Mesenchymal stem cell (in vitro differentiated cells and primary cell): ENCODE measurements at places on chromosomes 6 and 20.

GRCh38 chr6:90573624-90574023 is 13.2 kb downstream of the MAP3K7 start:
- H3K4me1 ChIP-seq = no peaks in the 10 kb centered on the region
- no peaks in the 10 kb centered on the region for H3K27me3 ChIP-seq
- DNase-seq = no peak
- no peaks in the 10 kb centered on the region for H3K36me3 ChIP-seq
- H3K4me3 ChIP-seq = no peak overlapping the region

- H3K4me1 ChIP-seq = no peaks in the 10 kb centered on the region
- H3K36me3 ChIP-seq = no peaks in the 10 kb centered on the region
- H3K4me3 ChIP-seq = no peak overlapping the region
- H3K27ac ChIP-seq = no peak overlapping the region
- H3K27me3 ChIP-seq = no peaks in the 10 kb centered on the region
Measured at GRCh38 chr20:13953227-13953626, 37.2 kb downstream of the SEL1L2 start.

- no peaks in the 10 kb centered on the region for H3K27me3 ChIP-seq
- no peaks in the 10 kb centered on the region for H3K36me3 ChIP-seq
- no peak for DNase-seq
- H3K4me3 ChIP-seq = peak overlapping the region; percentile 92
- H3K27ac ChIP-seq = peak overlapping the region; percentile 84
- peaks cover 8% of the 10 kb centered on the region for H3K4me1 ChIP-seq
Measured at GRCh38 chr6:157380458-157380778, 572 bp upstream of the ZDHHC14 start.

GRCh38 chr6:7086488-7086887 is 21.3 kb upstream of the RREB1 start:
- no peaks in the 10 kb centered on the region for H3K36me3 ChIP-seq
- H3K27me3 ChIP-seq = no peaks in the 10 kb centered on the region

DNA sequence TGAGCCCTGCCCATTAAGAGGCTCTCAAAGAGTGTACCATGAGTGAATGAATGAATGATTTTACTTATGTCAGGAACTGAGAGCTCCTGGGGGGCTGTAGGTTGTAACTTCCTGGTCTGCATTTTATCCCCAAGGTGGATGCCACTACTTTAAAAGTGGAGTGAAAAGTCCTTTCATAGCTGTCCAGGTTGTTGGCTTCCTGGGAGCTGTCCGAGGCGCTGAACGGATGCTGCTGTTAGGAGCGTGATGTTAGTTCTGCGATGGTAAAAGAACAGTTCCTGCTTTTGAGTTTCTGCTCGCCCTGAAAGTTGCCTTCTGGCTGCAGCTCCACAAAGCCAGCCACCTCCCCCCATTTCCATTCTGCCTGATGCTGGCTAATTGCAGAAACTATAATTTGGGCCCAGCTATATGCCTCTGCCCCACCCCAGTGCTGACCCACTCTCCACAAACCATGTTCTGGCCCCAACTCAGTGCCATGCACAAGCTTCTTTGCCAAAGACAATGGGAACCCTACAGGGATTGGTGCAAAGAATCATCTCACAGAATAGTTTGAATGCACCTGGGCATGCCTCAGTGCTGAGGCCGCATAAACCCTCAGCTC is 330.9 kb upstream of the CDH4 start:
- H3K36me3 ChIP-seq = no peaks in the 10 kb centered on the region
- no peak for DNase-seq
- no peak overlapping the region for H3K4me3 ChIP-seq
- H3K4me1 ChIP-seq = no peaks in the 10 kb centered on the region
- H3K27me3 ChIP-seq = no peaks in the 10 kb centered on the region
- no peak overlapping the region for H3K27ac ChIP-seq

- no peaks in the 10 kb centered on the region for H3K27me3 ChIP-seq
- no peaks in the 10 kb centered on the region for H3K36me3 ChIP-seq
- H3K4me3 ChIP-seq = peak overlapping the region; percentile 71
- peak overlapping the region; percentile 87 for H3K27ac ChIP-seq
- H3K4me1 ChIP-seq = peaks cover 15% of the 10 kb centered on the region
Measured at GRCh38 chr6:163355426-163355991, 59.0 kb upstream of the QKI start.

DNA sequence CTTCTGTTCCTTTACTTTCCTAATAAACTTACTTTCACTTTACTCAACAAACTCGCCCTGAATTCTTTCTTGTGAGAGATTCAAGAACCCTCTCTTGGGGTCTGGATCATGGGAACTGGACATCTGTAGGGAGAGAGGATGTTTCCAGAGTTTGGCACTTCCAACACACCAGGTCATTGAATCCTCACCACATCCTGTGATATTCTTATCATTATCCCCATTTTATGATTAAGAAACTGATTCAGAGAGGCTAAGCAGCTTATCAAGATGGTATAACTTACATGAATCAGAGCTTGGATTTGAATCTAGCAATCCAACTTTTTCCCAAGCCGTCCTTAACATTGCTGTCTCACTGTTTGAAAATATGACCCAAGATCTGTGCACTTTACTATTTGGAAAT is 15.5 kb downstream of the PPIL6 start:
- H3K27me3 ChIP-seq = no peaks in the 10 kb centered on the region
- peak overlapping the region; percentile 38 for H3K4me3 ChIP-seq
- H3K27ac ChIP-seq = no peak overlapping the region
- peaks cover 6% of the 10 kb centered on the region for H3K4me1 ChIP-seq
- no peaks in the 10 kb centered on the region for H3K36me3 ChIP-seq
- DNase-seq = peak; percentile 18

- no peaks in the 10 kb centered on the region for H3K27me3 ChIP-seq
- H3K4me3 ChIP-seq = peak overlapping the region; percentile 88
- DNase-seq = peak; percentile 99
- H3K4me1 ChIP-seq = peaks cover 9% of the 10 kb centered on the region
Measured at GRCh38 chr6:151390276-151390850, 996 bp downstream of the ZBTB2 start.

GRCh38 chr20:37566590-37567330 is 39.1 kb upstream of the BLCAP start:
- peaks cover 7% of the 10 kb centered on the region for H3K4me1 ChIP-seq
- H3K4me3 ChIP-seq = no peak overlapping the region
- no peaks in the 10 kb centered on the region for H3K36me3 ChIP-seq
- H3K27me3 ChIP-seq = peaks cover 72% of the 10 kb centered on the region

- H3K27ac ChIP-seq = no peak overlapping the region
- H3K4me3 ChIP-seq = no peak overlapping the region
- peaks cover 5% of the 10 kb centered on the region for H3K4me1 ChIP-seq
- peaks cover 7% of the 10 kb centered on the region for H3K27me3 ChIP-seq
Measured at GRCh38 chr20:48875914-48876240, 45.6 kb upstream of the ARFGEF2 start.

DNA sequence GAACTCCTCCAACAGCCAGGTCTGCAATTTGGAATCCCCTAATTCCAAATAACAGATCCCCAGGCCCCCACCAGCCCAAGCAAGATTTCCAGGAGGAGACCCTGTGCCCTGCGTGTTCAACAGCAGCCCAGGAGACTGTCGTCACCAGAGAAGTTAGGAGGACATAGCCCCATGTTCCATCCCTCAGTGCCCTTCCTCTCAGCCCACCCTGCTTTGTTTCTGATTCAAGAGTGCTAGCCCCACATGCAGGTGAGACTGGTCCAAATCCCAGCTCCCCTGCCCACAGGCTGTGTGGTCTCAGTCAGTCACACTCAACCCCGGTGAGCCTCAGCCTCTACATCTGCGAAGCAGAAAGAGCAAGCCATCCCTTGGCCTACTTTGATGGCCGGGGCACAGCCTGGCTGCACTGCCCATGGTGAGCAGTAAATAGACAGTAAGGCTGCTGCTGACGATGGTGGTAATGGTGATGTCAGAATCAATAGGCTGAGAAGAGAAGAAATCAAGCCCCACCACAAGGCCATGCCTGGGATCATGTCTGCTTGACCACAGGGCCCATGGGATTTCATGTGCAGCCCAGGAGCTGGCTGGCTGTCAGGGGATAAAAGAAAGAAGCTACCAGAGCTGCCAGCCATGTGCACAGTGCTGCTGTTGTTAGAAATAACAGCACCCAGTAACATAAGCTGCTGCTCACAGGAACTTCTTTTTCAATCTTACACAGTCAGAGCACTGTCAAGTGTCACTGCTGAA is 51.5 kb upstream of the NXT1 start:
- H3K4me3 ChIP-seq = no peak overlapping the region
- H3K27me3 ChIP-seq = peaks cover 4% of the 10 kb centered on the region
- peak; percentile 41 for DNase-seq
- no peak overlapping the region for H3K27ac ChIP-seq

DNA sequence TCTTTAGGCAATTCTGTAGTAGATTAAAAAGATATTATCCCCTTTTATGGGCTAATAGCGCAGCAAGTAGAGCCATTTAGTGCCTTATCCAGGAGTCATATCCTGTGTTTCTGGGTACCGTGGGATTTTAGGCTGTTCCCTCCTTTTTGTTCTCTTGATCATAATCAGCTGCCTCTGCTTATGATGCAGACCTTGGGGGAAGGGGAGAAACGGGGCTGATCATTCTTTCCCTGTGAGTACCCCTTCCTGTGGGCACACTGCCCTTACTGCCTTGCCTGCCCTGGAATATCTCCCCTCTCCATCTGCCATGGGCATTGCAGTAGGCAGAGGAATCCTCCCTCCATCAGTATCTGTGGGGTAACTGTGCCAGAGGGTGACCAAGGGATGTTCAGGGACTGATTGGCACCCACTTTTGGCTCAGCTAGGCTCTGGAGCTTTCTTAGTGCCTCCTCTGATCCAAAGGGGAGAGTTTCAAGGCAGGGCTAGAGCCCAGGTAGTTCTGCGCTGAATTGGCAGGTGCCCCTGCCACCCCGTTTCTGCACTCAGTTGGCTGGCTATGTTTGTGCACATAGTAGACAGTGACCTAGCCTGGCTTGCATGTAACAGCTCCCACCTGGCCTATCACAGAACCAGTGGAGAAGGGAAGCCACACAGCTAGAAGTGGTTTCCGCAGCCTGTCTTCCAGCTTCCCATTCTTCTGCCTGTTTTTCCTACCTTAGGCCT is 103.3 kb downstream of the FIG4 start:
- H3K27ac ChIP-seq = no peak overlapping the region
- H3K27me3 ChIP-seq = no peaks in the 10 kb centered on the region
- H3K4me1 ChIP-seq = peaks cover 5% of the 10 kb centered on the region
- H3K4me3 ChIP-seq = no peak overlapping the region
- DNase-seq = peak; percentile 66

DNA sequence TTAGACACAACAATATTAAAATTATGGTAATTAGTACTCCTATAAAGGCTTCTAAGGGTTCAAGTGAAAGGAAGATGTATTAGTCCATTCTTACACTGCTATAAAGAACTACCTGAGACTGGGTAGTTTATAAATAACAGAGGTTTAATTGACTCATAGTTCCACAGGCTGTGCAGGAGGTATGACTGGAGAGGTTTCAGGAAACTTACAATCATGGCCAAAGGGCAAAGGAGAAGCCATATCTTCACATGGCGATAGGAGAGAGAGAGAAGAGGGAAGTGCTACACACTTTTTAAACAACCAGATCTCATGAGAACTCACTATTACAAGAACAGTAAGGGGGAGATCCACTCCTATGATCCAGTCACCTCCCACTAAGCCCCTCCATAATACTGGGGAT is 52.9 kb downstream of the TINAG start:
- H3K4me1 ChIP-seq = no peaks in the 10 kb centered on the region
- no peak for DNase-seq
- no peak overlapping the region for H3K4me3 ChIP-seq
- no peak overlapping the region for H3K27ac ChIP-seq
- H3K36me3 ChIP-seq = no peaks in the 10 kb centered on the region

- no peak overlapping the region for H3K27ac ChIP-seq
Measured at GRCh38 chr20:46767127-46767761, 57.8 kb downstream of the SLC2A10 start.

DNA sequence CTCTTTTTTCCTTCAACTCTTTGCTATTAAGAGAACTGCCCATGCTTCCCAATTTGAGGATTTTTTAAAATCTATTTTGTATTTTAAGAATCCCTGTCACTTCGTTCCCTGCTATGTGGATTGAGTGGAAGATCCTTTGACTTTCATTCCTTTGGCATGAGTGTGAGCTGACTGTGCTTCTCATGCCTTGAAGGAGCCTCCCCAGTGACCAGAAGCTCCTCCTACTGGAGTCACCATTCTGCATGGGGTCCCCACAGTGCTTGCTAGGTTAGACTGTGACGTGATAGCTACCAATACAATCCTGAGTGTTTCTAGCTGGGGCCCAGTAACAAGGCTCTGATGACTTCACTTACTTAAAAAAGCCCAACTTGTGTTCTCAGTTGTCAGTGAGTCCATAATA is 104.4 kb upstream of the LAMP5 start:
- no peak overlapping the region for H3K4me3 ChIP-seq
- no peaks in the 10 kb centered on the region for H3K27me3 ChIP-seq
- peak; percentile 85 for DNase-seq
- H3K4me1 ChIP-seq = peaks cover 5% of the 10 kb centered on the region
- H3K27ac ChIP-seq = peak overlapping the region; percentile 53

- DNase-seq = no peak
- H3K36me3 ChIP-seq = no peaks in the 10 kb centered on the region
- H3K27ac ChIP-seq = no peak overlapping the region
- H3K4me1 ChIP-seq = peaks cover 26% of the 10 kb centered on the region
- H3K4me3 ChIP-seq = no peak overlapping the region
Measured at GRCh38 chr20:62030834-62031434, 34.7 kb downstream of the TAF4 start.

DNA sequence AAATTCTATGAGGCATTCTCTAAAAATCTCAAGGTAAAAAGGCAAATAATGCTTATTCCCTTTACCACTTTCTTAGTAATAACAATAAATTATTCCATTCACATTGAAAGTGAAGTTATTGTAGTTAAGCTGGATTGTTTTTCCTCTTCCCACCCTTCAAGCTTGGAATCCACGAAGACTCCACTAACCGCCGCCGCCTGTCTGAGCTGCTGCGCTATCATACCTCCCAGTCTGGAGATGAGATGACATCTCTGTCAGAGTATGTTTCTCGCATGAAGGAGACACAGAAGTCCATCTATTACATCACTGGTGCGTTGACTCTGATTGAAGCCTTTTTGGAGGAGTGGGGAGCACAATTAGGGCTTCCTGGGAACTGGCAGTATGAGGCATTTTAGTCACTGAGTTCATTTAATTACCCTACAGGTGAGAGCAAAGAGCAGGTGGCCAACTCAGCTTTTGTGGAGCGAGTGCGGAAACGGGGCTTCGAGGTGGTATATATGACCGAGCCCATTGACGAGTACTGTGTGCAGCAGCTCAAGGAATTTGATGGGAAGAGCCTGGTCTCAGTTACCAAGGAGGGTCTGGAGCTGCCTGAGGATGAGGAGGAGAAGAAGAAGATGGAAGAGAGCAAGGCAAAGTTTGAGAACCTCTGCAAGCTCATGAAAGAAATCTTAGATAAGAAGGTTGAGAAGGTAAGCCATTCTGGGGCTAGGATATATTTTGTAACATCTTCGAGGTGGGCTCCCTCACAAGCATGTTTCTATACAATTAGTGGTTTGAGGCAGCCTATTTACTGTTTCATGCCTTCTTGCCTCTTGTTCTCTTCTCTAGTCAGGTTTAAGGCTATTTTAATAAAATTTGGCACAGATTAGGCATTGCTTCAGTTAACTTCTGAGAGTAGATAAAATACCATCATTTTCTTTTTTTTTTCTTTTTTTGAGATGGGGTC is 4.9 kb downstream of the HSP90AB1 start:
- no peak overlapping the region for H3K27ac ChIP-seq
- H3K36me3 ChIP-seq = peaks cover 44% of the 10 kb centered on the region
- peaks cover 23% of the 10 kb centered on the region for H3K4me1 ChIP-seq

GRCh38 chr6:71727632-71728294 is 158.6 kb upstream of the RIMS1 start:
- no peak overlapping the region for H3K4me3 ChIP-seq
- no peak overlapping the region for H3K27ac ChIP-seq
- H3K27me3 ChIP-seq = no peaks in the 10 kb centered on the region
- no peaks in the 10 kb centered on the region for H3K36me3 ChIP-seq

- H3K4me1 ChIP-seq = no peaks in the 10 kb centered on the region
- no peak overlapping the region for H3K27ac ChIP-seq
- H3K27me3 ChIP-seq = no peaks in the 10 kb centered on the region
- H3K36me3 ChIP-seq = no peaks in the 10 kb centered on the region
Measured at GRCh38 chr6:22081709-22082108, 215.1 kb downstream of the PRL start.
